Muscle of back (tissue), 13 donors: ENCODE measurements at places on chromosomes 3 and 15.

DNA sequence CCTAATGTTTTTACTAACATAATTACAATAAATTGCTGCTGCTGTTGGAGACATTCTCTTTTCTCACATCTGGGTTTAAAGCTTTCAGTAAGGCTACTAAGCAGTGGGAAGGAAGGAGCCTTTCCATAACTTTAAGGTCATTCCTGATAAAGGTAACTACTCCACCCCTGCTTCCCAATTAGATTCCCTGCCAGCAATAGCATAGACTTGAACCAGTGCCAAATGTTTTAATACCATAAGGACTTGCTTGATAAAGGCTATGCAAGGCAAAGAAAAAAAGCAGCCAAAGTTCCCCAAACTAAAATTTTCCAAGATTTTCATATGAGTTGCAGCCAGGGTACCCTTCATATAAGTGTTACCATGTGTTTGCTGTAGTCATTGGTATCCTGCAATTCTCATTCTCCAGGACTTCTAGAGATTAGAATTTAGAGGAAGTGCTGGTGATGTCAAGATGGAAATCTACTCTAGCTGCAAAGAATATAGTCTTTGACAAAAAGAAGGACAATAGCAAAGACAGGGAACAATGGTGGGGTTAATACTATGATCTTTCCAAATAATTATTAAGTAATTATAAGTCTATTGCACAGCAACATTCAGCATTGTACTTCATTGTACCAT, 106.1 kb downstream of the FILIP1L start:
- DNase-seq: no peak

- DNase-seq: no peak
These were observed 105.3 kb upstream of the LINGO1 start for GRCh38 chr15:77738038-77738370.

GRCh38 chr3:189529468-189529867, 101.7 kb upstream of the TP63 start:
- DNase-seq: no peak

GRCh38 chr15:73368301-73369136, at the start of gene HCN4:
HCN4 (minus strand) TSS chr15:73368958; CDS start chr15:73368270, 688 bp downstream.
- no peak for DNase-seq

GRCh38 chr3:35409991-35410390, 229.3 kb upstream of the ARPP21 start:
- DNase-seq: no peak

GRCh38 chr3:154180836-154181691, 59.9 kb downstream of the ARHGEF26 start:
- DNase-seq: no peak

- peak; percentile 57 for DNase-seq
These were observed 293.7 kb upstream of the GADL1 start for GRCh38 chr3:31188112-31188511.

DNA sequence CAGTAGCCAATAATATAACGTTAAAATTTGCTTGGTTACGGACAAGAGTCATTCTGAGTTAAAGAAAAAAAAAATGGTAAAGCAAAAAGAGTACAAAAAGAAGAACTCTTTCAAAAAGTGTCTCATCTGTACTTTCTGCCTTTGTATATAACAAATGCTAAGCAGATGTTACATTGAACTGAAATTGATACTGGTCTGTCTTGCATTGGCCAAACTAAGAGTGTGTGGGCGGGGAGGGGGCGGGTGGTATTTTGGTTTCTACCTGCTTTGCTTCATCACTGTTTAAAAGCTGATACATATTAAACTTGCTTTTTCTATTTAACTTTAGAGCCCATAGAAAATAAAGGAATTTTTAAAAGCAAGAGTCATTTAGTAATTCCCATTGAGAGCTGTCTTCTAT, 215.0 kb upstream of the THBS1 start:
- no peak for DNase-seq

- no peak for DNase-seq
These were observed 63.3 kb upstream of the GATM start for GRCh38 chr15:45441686-45442085.

GRCh38 chr3:128854475-128854874, 24.9 kb upstream of the ACAD9 start:
- no peak for DNase-seq

- no peak for DNase-seq
These were observed 1.8 kb downstream of the CLASP2 start for GRCh38 chr3:33716227-33716626.

- no peak for DNase-seq
These were observed 417.7 kb upstream of the CFAP20DC start for GRCh38 chr3:59467476-59467875.

DNA sequence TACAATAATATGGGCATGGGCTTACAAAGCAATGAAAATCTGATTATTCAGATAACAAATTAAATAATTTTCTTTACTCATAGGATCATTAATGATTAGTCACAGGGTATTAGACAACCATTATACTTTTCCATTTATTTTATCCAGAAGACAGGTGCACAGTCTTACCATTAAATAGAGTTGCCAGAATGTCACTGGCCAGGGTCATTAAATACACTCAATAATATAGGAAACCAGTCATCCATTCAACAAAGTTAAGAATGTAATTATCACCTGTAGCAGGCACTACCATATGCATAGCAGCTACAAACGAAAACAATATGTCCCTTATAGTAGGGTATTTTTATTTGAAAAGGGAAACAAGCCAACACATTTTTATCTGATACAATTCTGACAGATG, 16.1 kb downstream of the ROBO1 start:
- DNase-seq: no peak

GRCh38 chr3:183581496-183582155, 26.1 kb upstream of the KLHL6 start:
- DNase-seq: no peak

- peak; percentile 57 for DNase-seq
These were observed 198.4 kb downstream of the ADAMTS17 start for GRCh38 chr15:100143378-100143777.

- DNase-seq: peak; percentile 64
These were observed 37.5 kb downstream of the NBEAL2 start for GRCh38 chr3:47016934-47017435.

DNA sequence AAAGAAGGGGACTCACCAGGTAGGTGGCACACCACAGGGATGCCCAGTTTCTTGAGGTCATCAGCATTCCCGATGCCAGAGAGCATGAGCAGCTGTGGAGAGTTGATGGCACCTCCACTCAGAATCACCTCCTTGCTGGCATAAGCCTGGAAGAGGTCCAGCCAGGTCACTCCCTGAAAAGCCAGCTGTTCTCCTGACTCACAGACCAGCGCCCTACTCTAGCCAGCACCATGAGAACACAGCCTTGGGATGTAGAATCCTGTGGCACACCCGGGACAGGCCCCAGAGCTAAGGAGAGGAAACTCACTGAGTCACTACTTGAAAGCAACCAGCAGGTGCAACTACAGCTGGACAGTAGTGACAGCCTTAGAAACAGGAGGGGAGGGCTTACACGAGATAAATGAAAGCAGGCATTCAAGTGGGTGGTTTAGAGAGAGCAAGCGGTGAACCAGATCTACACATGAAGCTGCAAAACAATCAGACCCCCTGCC, 24.5 kb downstream of the CHDH start:
- no peak for DNase-seq

DNA sequence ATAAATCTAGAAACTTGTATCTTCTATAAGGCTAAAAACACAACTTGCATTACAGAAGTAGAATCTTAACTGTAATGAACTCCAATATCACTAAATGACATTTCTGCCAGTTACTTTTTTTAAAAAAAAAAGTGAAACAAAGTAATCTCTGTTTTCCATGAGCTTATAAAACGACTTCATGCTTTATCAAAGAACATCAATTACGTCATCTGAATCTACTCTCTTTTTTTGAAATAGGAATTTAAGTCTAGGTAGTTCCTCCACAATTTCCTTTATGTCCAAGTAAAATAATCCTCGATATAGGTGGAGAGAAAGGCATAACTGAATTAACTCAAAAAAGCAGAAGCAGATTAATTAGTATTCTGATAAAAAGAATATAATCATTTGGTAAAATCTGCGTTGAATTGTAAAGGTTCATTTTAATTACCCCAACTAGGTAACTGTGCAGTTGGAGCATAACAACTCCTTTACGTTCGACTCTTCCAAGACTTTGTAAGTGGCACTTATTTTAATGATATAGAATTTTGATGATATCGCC, 1.4 kb downstream of the UACA start:
- DNase-seq: no peak

- no peak for DNase-seq
These were observed 9.6 kb downstream of the CPOX start for GRCh38 chr3:98583766-98584165.

GRCh38 chr3:58111513-58112184, 99.1 kb downstream of the DNASE1L3 start:
- DNase-seq: no peak

DNA sequence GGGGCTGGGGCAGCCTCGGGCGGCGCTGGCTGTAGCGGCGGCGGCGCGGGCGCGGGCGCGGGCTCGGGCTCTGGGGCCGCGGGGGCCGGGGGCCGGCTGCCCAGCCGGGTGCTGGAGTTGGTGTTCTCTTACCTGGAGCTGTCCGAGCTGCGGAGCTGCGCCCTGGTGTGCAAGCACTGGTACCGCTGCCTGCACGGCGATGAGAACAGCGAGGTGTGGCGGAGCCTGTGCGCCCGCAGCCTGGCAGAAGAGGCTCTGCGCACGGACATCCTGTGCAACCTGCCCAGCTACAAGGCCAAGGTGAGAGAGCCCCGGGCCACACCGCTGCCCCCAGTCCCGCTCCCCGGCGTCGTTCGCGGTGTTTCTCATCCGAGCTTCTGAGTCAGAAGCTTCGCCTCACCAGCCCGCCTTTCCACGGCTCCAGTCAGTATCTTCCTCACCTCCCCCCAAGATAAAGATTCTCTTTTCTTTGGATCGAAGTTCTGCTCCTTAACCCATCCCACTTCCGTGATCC, 600 bp downstream of the FBXO45 start:
- peak; percentile 17 for DNase-seq

- DNase-seq: no peak
These were observed 169.2 kb downstream of the UBE2E2 start for GRCh38 chr3:23372285-23372684.

GRCh38 chr15:40815042-40815698, 7.9 kb upstream of the DNAJC17 start:
- peak; percentile 16 for DNase-seq

DNA sequence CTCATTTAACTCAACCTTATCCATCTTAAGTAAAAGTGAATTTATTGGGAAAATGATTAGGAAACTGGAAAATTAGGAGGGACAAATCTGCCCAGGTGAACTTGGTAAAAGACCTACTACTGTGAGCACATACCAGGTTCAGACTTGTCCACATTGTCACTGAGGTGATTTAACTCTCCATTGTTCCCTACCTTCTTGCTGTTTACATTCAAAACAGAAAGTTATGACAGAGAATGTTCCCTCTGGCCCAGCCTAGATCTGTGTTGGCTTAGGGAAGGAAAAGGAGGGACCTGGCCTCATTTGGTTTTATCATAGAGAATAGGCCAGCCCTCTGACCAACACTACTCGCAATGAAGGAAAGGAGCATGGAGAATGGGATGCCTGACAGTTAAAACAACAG, 117.6 kb downstream of the SATB1 start:
- DNase-seq: no peak

GRCh38 chr15:58506783-58507668, 75.2 kb downstream of the LIPC start:
- DNase-seq: no peak

DNA sequence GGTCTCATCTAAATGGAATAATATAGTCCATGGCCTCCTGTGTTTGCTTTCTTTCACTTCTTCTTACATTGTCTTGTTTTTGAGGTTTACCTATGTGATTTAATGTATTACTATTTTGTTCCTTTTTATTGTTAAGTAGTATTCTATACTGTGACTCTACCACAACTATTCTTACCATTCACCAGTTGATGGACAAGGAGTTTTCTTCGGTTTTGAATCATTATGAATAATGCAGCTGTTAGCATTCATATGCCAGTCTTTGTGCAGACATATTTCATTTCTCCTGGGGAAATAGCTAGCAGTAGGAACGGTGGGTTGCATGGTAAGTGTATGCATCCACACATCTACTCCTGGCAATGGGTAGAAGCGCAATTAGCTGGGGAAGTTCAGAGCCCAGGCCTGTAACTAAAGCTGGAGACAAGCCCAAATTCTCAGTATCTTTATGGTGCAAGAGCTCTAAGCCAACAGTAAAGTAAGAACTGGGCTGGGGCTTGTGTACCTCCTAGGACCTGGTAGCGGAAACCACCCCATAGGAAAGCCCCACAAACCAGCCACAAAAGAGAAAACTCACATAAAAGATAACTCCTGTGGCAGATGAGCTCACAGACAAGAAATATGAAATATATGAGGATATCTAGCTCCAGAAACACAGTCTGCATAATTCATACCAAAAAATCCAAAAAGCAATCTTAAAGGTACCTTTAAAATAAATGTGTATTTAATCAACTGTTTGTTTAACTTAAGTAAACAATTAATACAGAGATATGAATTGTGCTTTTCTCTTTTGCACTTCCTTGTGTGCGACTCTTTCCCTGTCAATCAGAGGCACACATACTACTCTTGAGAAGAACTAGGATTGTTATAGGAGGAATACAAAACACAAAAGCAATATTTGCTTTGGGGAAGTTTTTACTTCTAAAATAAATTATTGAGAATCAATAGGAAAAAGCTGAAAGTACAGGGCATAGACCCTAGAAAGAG, 2.7 kb upstream of the CSTA start:
- DNase-seq: no peak

DNA sequence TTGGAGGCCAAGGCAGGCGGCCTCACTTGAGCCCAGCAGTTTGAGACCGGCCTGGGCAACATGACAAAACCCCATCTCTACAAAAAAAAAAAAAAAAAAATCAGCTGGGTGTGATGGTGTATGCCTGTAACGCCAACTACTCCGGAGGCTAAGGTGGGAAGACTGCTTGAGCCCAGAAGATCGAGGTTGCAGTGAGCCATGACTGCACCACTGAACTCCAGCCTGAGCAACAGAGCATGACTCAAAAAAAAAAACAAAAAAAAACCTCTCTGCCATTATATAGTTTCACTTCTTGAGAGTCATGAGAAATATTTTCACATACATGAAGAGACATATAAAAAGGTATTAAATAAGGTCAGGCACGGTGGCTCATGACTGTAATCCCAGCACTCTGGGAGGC, 45.9 kb upstream of the CP start:
- no peak for DNase-seq

DNA sequence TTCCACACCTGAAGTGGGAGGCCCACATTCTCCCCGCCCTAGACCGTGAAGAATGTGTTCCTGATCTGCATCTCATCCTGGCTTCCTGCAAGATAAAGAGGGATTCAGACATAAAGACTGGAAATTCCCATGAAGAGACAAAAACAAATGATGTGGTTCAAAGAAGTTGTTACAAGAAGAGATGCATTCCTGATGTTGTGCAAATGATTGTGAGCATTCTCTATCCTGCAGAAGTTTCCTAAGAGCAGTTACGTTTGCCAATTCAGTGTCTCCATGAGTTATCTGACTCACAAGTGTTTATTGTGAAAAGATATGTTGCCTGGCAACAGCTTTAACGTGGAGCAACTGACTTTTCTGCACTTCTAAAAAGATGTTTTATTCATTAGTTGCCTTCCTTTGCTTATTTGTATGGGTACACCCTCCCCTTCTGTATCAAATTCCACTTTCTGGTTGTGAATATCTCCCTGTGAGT, 107.8 kb downstream of the ZIC4 start:
- peak; percentile 77 for DNase-seq

- DNase-seq: no peak
These were observed 165.6 kb upstream of the CCDC54 start for GRCh38 chr3:107211608-107212007.
